ENCODE measurements at places on chromosomes 3 and 15.

- DNase-seq: no peak
These were observed 613.8 kb upstream of the TBL1XR1 start for GRCh38 chr3:177811112-177811511.

DNA sequence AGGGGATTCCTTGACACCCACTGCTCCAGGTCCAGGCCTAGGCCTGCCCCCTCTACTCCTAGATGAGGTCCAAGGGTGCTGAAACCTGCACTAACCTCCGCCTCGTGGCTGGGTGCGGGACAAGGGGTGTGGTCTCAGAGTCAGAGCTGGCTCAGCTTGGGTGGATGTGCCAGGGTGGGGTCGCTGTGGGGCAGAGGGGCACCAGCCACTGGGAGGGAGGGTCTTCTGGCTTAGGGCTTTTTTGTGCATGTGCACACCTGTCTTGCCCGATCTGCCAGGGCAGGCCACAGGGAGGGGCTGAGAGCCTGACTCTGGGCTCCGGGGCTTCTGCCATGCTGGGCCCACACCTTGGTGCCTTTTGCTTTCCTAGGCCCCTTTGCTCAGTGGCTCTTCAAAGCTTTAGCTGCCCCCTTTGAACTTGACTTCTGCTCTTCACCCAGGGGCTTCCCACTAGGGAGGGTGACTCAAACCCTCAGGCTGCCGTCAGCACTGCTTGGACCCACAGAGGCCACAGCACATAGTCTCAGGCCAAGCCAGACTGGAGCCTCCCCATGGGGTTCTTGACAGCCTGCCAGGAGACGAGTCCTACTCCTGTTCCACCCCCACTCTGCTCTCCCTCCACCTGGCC is 73.0 kb downstream of the KLF13 start:
- no peak for DNase-seq

DNA sequence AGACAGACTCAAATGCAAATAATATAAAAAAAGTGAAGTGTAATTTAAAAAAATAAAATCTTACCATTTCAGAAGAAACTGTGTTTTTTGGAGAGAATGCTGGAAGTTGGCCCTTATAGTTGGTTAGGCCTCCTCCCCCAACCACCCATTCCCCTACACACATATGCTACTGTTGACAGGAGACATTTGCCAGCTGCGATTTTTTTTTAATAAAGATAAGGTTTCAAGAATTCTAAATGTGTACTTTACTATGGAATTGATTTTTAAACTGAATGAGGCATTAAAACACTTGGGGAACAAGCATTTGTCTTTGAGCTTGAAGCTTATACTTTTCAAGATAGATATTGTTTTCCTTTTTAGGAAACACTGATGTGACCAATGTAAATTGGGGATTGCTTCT is 4.4 kb upstream of the SSR3 start:
- DNase-seq: no peak

- DNase-seq: no peak
These were observed 154.9 kb downstream of the GREM1 start for GRCh38 chr15:32872621-32873283.

DNA sequence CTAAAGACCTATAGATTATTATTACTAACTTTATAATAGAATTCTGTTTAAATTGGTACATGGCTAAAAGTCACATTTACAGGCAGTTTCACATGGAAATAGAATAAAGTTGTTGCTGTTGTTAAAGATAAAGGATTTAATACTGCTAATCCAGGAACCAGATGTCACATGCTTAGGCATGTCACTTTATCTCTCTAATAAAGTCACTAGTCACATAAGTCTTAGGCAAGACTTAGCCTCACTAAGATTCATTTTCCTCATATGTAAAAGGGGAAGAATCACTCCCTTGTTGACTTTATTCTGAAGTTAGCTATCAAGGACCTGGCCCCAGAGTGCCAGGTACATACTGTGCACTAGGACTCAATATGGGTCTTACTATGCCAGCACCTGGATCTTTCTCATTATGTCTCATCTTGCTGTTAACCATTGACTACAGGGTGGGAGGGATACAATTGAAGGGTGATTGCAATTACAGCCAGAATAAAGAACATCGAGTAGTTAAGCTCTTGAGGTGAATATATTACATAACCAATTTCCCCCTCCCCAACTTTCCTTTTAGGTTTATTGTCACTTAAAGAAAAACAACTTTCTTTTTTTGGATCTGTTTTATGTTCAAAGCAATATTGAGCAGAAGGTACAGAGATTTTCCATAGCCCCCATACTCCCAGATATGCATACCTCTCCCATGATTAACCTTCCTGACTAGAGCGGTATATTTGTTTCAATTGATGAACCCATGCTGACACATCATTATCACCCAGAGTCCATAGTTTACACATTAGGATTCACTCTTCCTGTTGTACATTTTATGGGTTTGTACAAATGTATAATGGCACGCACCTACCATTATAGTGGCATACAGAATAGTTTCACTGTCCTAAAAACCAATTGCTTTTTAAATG is 36.6 kb downstream of the LNP1 start:
- DNase-seq: no peak

- no peak for DNase-seq
These were observed 630.4 kb downstream of the CADM2 start for GRCh38 chr3:85589145-85589544.

DNA sequence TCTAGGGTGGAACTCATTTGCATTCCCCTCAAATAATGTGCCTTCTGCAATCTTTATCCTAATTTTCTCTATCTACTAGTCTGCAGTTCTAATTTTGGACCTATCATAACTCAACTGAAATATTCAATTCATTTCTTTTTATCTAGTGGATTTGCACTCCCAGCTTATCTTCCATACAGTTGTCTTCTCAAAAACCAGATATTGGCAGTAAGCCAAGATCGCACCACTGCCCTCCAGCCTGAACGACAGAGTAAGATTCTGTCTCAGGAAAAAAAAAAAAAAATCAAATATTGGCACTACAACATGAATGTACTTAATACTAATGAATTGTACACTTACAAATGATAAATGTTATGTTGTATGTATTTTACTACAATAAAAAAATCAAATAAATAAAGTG is 18.0 kb upstream of the CHMP2B start:
- DNase-seq: no peak

DNA sequence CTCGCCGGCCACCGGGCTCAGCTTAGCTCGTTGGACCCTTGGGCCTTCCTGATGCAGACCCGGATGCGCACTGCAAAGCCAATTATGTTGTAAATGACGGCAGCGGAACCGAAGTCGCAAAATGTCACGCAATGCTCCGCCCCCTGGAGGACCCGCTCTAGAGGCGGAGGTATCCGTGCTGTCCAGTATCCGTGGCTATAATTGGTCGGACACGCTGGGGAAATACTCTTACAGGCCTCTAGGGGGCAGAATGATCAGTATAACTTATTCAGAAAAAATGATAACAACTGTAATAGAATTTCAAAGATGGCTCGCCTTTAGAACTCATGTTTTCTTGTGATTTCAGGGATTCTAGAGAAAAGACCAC is at the start of gene PRR23B:
Gene PRR23B (minus strand): TSS at position 59 of the 367 bp plus-strand sequence. CDS start 265 bp downstream, outside the sequence.
- no peak for DNase-seq

- DNase-seq: no peak
These were observed 100.2 kb downstream of the CGNL1 start for GRCh38 chr15:57476533-57476975.

GRCh38 chr3:149145974-149146373 is 16.5 kb downstream of the HPS3 start:
- DNase-seq: no peak

DNA sequence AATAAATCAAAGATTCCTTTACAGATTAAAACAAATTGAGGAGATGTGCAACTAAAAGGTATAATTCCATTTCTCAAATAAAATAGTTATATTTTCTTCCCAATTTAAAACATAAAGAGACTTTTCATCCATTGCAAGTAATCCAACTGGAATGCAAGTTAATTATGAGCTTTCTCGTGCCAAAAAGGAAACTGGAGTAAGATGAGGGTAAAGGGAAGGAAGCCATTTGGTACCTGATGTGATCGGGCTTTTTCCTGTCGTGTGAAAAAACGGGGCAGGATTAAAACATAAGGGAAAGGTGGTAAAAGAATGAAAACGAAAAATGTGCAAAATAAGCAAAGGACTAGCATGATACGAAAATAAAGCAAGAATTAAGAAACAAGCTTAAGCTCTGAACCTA is 41.8 kb upstream of the XXYLT1 start:
- no peak for DNase-seq

- no peak for DNase-seq
These were observed 27.6 kb upstream of the NPHP3 start for GRCh38 chr3:132749786-132750185.

GRCh38 chr15:48962662-48963523 is 826 bp downstream of the SHC4 start:
- DNase-seq: no peak

GRCh38 chr3:149816986-149817385 is 4.0 kb downstream of the RNF13 start:
- DNase-seq: no peak

GRCh38 chr3:193470710-193471109 is 84.0 kb downstream of the ATP13A4 start:
- DNase-seq: no peak

GRCh38 chr3:161042023-161042501 is 63.1 kb downstream of the B3GALNT1 start:
- no peak for DNase-seq

GRCh38 chr3:46282041-46282440 is 39.8 kb downstream of the CCR3 start:
- DNase-seq: no peak

GRCh38 chr15:26572602-26573350 is 200.1 kb downstream of the GABRB3 start:
- no peak for DNase-seq

DNA sequence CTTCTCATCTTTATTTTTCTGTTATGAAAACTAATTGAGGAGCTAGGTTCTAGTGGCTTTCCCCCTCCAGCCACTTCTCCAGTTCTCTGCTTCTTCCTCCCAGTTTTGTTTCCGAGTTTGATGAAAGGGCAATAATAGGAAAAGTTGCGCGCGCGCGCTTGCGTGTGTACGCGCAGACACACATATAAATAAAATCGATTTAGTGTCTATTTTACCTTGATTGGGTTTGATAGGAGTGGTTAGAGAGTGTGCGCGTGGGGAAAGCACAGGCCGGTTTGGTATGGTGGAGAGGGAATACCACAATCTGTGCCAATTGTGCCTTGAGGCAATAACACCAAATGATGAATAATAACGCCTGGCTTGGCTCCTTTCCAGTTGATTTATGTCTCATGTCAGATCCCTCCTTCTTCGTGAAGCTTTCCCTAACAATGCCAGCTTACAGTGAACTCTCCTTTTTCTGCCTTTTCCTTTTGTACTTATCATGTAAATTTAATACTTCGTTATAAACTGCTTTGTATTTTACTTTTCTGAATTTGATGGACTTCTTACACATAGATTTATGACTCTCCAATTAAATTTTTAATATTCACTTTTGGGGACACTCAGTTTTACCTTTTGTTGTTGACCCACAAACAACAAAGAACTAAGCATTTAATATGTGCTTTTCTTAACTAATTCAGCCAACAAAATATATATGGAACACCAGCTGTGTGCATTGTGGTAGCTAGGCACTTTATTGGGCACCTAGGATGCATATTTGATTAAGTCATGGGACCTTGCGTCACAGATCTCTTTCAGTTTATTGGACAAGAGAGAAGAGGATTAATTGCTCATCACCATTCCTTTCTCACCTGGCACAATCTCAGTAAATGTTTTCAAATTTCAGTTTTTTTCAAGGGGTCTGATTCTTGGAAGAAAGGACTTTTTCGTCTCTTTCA is 1.7 kb downstream of the TIPARP start:
- no peak for DNase-seq

DNA sequence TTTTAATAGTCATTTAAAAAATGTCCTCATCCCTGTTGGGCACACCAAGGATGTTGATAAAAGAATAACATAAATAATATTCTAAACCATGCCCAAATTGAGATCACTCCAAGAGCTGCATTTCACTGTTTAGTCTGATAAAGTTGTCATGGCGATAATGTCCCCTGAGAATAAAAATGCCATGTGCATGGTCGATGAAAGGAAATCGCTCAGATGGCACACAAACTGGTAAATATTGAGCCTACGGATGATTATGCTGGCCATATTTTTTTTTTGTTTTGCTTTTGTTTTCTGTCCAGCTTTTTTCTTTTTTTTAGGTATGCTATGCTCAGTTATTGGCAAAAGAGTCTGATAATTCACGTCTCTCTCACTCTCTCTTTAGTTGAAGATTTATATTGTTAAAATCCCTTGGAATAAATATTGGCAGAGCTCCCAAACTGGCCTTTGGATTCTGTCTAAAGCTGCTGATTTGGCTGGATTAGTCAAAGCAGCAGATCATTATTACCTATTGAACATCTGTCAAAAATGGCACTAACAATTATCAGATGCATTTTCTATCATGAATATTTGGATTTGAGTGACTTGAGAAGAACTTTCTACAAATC is 643.8 kb downstream of the SQOR start:
- no peak for DNase-seq

- DNase-seq: no peak
These were observed 37.5 kb upstream of the ESYT3 start for GRCh38 chr3:138396752-138397410.

- DNase-seq: no peak
These were observed 23.4 kb upstream of the PPP4R2 start for GRCh38 chr3:72973031-72973723.

DNA sequence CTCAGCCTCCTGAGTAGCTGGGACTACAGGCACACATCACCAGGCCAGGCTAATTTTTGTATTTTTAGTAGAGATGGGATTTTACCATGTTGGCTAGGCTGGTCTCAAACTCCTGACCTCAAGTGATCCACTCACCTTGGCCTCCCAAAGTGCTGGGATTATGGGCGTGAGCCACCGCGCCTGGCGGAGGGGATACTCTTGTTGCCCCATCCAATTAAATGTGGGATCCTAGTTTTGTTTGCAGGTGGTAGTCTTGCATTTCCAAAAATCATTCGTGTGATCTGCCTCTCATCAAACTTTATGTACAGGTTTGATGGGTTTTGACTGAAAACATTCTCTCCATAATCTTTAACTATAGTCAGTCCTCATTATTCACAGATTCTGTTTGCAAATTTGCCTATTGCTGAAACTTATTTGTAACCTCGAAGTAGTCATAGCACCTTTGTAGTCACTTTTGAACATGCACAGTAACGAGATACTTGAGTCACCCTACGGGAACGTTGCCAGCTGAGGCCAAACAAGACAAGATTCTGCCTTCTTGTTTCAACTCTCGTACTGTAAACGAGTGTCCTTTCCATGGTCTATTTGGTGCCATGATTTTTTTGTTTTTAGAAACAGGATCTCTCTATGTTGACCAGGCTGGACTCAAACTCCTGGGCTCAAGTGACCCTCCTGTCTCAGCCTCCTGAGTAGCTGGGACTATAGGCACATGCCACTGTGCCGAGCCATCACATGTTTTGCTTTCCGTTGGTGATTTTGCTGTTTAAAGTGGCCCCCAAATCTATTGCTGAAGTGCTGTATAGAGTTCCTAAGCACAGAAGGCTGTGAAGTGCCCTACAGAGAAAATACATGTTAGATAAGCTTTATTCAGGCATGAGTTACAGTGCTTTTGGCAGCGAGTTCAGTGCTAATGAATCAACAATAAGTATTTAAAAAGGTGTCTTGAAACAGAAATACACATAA is 8.1 kb upstream of the MAPK6 start:
- DNase-seq: peak; percentile 24

- no peak for DNase-seq
These were observed 44.6 kb upstream of the SLC25A36 start for GRCh38 chr3:140896997-140897396.
